Endodermal cell (in vitro differentiated cells): ENCODE measurements at places on chromosomes 4 and X. TPM values are rescaled to one million over a fixed set of nuclear protein-coding genes. Genes with fewer than 3 reads are reported as not detected.

DNA sequence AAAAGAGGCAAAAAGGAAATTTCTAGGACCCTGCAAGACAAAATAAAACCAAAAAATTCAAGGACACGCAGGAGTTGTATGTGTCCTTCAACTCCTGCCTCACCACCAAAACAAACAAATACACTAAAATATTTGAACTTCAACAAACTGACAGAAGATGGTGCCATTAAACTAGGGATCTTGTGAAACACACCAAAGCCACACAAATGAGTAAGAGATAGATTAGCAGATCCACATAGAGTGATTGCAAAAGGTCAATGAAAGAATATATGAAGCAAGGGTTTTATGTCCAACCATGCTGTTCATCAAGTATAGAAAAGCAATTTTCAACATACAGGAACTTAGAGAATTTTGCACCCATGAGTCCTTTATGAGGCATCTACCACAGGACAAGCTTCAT is 40.1 kb upstream of the SCML1 start:
- H3K27ac ChIP-seq, result no peak overlapping the region
- H3K4me1 ChIP-seq, result no peaks in the 10 kb centered on the region
- no peaks in the 10 kb centered on the region for H3K36me3 ChIP-seq
- no peaks in the 10 kb centered on the region for H3K27me3 ChIP-seq

- DNase-seq, result no peak
- H3K36me3 ChIP-seq, result no peaks in the 10 kb centered on the region
- no peaks in the 10 kb centered on the region for H3K27me3 ChIP-seq
Measured at GRCh38 chr4:40473578-40474388, 138.7 kb downstream of the CHRNA9 start.

Gene SOD3
- 5.7 and 6.4 TPM in 2 replicates for total RNA-seq

GRCh38 chr4:103499094-103499493 is 220.7 kb downstream of the TACR3 start:
- H3K27ac ChIP-seq, result no peak overlapping the region
- DNase-seq, result no peak
- H3K4me3 ChIP-seq, result no peak overlapping the region
- H3K4me1 ChIP-seq, result no peaks in the 10 kb centered on the region
- H3K27me3 ChIP-seq, result no peaks in the 10 kb centered on the region

- H3K27me3 ChIP-seq, result no peaks in the 10 kb centered on the region
- no peaks in the 10 kb centered on the region for H3K4me1 ChIP-seq
- no peaks in the 10 kb centered on the region for H3K36me3 ChIP-seq
- H3K4me3 ChIP-seq, result no peak overlapping the region
- DNase-seq, result no peak
Measured at GRCh38 chrX:75883446-75883845, 98.4 kb upstream of the MAGEE2 start.

DNA sequence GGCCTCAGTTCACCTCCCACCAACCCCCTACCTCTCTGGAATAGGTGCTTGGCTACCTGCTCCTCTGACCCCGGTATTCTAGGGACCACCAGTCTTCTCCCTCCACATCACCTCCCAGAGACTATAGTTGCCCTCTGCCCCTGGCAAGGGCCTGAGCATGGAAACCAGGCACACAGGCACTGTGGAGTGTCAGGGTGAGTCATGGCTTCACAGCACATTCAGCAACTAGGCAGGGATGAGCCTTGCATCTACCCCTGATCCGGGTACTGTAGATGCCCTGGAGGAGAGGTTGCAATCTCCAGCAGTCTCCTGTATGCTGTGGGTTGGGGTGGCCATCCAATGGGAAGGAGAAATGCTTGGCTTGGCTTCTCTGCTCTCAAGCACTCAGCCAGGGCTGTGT is 472.7 kb downstream of the IDS start:
- no peaks in the 10 kb centered on the region for H3K4me1 ChIP-seq
- no peak for DNase-seq
- no peaks in the 10 kb centered on the region for H3K36me3 ChIP-seq
- no peak overlapping the region for H3K27ac ChIP-seq
- H3K4me3 ChIP-seq, result no peak overlapping the region

DNA sequence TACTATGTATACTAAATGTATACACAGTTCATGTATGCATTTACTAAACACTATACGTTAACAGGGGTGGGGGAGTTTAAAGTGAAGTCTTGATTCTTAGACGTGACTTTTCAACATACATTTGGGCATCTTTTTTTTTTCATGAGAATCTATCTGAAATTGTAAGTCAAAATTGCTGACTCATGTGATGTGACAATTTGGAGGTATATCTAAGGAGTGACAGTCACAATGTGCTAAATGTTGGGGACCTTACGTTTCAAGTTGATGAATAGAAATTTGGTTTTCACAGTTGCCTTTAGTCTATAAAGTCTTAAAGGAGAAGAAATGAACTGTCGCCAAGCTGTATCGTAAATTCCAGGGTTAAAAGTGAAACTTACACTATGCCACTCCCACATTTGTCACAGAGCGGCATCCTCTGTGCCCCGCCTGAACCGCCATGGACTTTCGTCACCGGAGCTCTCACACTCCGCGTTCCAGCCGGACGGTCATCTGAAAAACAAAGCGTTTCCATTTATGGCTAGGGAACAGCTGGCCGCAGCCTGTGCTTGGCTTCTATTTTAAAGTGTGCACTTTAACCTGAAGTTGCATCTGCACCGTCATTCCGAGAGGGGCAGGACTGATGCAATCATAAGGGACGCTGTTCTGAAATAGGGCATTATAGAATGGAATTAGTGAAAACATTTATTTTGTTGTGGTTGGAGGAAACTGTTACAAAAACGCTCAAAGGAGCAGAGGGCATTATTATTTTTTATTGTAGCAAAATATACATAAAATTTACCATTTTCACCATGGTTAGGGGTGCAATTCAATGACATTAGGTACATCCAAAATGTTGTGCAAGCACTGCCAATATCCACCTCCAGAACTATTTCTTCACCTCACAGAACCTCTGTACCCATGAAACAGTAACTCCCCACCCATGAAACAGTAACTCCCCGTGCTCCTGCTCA is 30.9 kb downstream of the PDLIM3 start:
- peaks cover 20% of the 10 kb centered on the region for H3K36me3 ChIP-seq
- H3K4me3 ChIP-seq, result no peak overlapping the region
- no peaks in the 10 kb centered on the region for H3K27me3 ChIP-seq
- no peaks in the 10 kb centered on the region for H3K4me1 ChIP-seq

- no peaks in the 10 kb centered on the region for H3K36me3 ChIP-seq
- no peak for DNase-seq
- H3K4me1 ChIP-seq, result no peaks in the 10 kb centered on the region
- H3K27me3 ChIP-seq, result no peaks in the 10 kb centered on the region
- no peak overlapping the region for H3K4me3 ChIP-seq
Measured at GRCh38 chrX:53004811-53005210, 43.8 kb upstream of the GPR173 start.

DNA sequence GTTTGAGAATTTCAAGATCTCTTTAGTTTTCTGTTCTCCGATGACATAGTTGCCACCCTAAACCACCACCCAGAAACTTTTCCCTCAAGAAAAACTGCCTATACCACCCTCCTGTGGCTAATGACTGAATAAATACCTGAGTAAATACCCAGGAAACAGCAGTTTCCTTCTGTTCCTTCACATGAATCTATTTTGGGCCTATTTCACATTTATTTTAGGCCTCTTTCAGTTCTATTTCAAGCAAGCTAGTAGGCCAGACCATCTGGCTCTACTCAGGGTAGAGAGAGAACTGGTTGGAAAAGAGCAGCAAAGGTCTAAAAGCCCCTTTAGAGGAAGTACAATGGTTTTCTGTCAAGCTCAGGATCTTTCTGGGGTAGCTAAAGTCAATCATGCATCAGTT is 23.4 kb downstream of the ARHGEF9 start:
- no peaks in the 10 kb centered on the region for H3K4me1 ChIP-seq
- no peak overlapping the region for H3K4me3 ChIP-seq
- no peak for DNase-seq
- no peaks in the 10 kb centered on the region for H3K27me3 ChIP-seq
- H3K27ac ChIP-seq, result no peak overlapping the region
- H3K36me3 ChIP-seq, result no peaks in the 10 kb centered on the region

Gene UGT8
- total RNA-seq, result 4.4 and 4.8 TPM in 2 replicates

DNA sequence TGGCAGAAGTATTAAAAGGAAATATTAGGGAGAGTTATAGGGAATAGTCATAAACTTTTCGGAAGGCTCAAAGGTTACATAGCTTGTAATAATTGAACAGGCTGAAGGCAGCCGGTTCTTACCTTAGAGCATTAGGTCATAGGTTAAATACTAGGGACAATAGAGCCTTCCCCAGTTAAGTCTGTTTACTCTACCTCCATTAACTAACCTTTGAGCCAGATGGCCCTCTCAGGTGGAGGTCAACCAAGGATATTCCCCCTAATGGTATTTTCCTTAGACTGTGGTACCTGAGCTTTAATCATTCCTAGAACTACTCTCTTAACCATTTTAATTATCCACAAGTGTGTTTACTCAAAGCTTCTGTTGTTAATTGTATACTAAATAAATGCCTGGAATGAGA is 920.9 kb upstream of the PABPC4L start:
- no peak overlapping the region for H3K4me3 ChIP-seq
- no peaks in the 10 kb centered on the region for H3K36me3 ChIP-seq
- no peak overlapping the region for H3K27ac ChIP-seq
- DNase-seq, result no peak

DNA sequence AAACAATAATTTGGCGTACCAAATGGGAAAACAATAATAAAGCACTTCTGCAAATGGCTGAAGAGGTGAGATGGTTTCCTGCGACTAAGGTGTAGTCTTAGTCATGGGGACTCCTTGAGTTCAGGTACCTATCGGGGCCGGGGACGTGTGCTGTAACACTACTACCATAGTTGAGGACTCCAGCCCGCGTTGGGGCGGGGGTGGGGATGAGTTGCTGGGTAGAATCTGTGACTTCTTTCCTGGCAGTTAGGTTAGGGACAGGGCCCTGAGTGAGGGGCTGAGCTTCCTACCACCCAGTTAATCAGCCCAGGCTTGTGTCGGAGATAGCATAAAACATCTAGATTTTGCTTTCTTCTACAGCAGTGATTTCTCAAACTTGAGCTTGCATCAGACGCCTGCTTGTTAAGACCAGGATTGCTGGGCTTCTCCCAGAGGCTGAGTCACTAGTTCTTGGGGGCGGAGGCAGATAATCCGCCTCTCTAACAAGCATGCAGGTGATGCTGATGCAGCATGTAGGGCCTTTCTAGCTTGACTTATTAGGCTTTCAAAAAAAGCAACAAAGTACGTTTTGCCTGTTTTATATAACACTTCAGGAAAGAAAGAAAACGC is 30.2 kb downstream of the RBBP7 start:
- no peaks in the 10 kb centered on the region for H3K27me3 ChIP-seq
- no peak overlapping the region for H3K4me3 ChIP-seq
- peaks cover 5% of the 10 kb centered on the region for H3K4me1 ChIP-seq
- DNase-seq, result peak; percentile 80

Gene GAGE13
- not detected in 2 replicates for total RNA-seq

DNA sequence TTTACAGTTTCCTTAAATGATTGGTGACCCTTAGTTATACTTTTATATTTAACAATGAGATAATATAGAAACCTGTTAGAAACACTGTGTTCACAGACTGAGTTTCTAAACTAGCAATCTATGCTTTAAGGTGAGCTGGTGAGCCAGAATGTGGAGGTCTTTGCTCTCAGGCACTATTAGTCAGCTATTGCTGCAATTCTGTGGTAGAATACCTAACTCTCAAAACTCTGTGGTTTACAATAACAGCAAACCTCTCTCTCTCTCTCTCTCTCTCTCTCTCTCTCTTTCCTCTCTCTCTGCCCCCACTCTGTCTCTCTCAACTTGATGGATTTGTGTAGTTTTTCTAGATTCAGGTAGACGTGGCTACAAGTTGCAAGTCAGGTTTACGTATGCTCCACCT is 17.6 kb upstream of the LCORL start:
- no peak for DNase-seq
- H3K27ac ChIP-seq, result no peak overlapping the region
- no peaks in the 10 kb centered on the region for H3K27me3 ChIP-seq
- no peaks in the 10 kb centered on the region for H3K36me3 ChIP-seq
- peaks cover 7% of the 10 kb centered on the region for H3K4me1 ChIP-seq

Gene ASB9
- total RNA-seq, result 0.29 and 0.46 TPM in 2 replicates

- peak; percentile 76 for DNase-seq
- no peaks in the 10 kb centered on the region for H3K36me3 ChIP-seq
- peaks cover 22% of the 10 kb centered on the region for H3K4me1 ChIP-seq
- H3K27me3 ChIP-seq, result no peaks in the 10 kb centered on the region
- H3K4me3 ChIP-seq, result no peak overlapping the region
Measured at GRCh38 chr4:76588274-76588673, 153.2 kb downstream of the SHROOM3 start.

DNA sequence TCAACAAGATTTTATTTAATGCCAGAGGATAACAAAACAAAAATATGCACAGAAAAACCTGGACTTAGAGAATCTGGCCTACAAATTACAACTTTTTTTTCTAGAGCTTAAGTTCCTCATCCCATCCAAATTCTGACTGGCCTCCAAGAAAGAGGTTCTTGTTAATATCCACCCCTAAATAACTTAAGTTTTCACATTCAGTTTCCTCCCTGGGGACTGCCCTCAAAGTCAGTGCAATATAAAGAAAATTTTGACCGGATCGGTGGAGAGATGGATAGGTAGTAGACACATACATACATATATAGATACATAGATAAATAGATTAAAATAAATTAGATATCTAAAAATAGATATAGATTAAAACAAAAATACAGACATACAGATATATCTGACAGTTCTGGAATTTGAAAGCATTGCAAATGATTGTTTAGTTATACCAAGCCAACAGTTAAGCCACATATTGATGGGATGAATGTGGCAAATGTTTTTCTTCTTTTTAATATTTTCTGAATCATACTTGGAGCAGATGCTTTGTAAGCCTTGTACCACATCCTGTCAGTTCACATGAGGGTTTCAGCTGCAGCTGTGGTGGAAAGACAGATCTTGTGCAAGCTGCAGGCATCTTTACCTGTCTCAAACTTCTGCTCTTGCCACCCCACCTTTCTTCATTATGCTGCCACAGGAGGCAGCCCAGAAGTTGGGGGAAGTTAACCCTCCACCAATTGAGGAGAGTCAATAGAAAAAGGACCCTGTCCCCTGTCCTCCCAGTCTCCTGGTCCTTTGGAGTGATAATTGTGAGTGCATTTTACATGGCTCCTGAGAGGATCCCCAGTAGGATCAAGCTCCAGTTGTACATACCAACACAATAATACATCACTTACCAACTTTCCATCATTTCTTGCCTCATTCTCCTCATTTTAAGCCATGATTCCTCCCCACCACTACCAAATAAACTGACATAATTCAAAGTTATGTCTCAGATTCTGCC is 58.5 kb upstream of the PRDM8 start:
- H3K4me3 ChIP-seq, result no peak overlapping the region
- DNase-seq, result no peak
- H3K27ac ChIP-seq, result no peak overlapping the region
- no peaks in the 10 kb centered on the region for H3K36me3 ChIP-seq
